ENCODE measurements at places on chromosomes 11 and 22.

GRCh38 chr22:20091690-20092476 lies 11.8 kb downstream of the DGCR8 start:
- no peak for DNase-seq

GRCh38 chr22:49954991-49955580 lies 5.5 kb upstream of the PIM3 start:
- DNase-seq, result no peak

- DNase-seq, result peak; percentile 38
These were observed 215.0 kb upstream of the CTSC start for GRCh38 chr11:88552379-88553062.

DNA sequence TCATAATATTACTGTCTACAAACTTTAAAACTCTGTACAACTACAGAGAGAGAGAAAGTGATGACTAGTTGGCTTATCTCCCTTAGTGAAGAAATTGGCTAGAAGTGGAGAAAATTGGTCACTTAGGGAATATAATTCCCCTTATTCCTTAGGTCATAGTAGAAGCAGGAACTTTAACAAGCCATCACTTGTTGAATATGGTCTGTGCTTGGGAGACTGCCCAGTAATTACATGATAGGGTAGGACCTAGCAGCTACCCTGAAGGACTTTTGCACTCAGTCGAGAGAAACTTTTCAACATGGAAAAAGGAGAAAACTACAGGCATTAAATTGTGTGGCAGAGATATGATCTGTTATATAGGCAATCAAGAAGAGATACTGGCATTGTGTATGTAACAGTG lies 576.5 kb upstream of the CCDC90B start:
- DNase-seq, result no peak

- no peak for DNase-seq
These were observed 8.1 kb downstream of the ARHGAP8 start for GRCh38 chr22:44760476-44760875.

DNA sequence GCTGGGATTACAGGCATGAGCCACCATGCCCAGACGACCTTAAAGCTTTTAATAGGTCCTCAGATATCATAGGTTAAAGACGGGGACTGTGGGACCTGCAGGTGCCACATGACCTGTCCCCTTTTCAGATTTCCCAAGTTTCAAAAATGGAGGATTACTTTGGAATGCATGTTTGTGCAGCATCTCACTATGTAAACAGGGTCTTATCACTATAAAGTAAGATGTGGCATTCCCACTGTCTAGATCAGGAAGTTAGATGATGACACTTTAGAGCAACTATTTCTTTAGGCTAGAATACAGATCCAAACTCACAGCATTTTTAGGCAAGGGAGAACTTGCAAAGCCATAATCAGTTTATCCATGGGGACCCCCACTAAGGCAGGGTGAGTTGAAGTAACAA lies 92.8 kb downstream of the USP35 start:
- DNase-seq, result no peak

DNA sequence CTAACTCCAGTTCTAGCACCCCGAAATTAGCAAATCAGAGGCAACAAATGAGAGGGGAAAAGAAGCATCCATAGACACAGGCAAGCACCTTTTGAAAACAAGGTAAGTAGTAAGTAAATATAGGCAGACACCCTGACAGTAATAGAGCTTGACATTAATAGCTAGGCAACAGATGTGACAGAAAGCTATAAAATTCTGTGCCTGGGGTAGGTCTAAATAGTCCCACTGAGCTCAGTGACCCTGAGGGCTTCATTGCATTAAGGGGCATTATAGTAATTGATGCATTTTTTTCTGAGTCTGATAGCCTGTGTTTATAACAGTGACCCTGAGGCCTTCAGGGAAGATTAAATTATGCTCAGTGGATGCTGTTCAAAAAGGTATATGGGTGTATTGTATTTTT lies 197.1 kb downstream of the HIPK3 start:
- no peak for DNase-seq

DNA sequence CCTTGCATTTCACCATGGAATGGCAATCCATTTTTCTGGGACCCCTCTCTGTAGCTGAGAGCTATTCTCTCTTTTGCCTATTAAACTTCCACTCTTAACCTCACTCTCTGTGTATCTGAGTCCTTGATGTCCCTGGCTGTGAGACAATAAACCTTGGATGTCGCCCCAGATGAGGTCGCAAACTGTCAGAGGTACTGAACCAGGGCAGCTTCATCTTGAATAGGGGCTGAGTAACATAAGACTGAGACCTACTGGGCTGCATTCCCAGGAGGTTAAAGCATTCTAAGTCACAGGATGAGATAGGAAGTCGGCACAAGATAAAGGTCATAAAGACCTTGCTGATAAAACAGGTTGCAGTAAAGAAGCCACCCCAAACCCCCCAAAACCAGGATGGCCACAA lies 68.0 kb downstream of the RSF1 start:
- DNase-seq, result no peak

- DNase-seq, result no peak
These were observed 9.7 kb upstream of the PAFAH1B2 start for GRCh38 chr11:117134431-117134830.

GRCh38 chr11:109096266-109096665 lies 325.7 kb upstream of the C11orf87 start:
- no peak for DNase-seq

DNA sequence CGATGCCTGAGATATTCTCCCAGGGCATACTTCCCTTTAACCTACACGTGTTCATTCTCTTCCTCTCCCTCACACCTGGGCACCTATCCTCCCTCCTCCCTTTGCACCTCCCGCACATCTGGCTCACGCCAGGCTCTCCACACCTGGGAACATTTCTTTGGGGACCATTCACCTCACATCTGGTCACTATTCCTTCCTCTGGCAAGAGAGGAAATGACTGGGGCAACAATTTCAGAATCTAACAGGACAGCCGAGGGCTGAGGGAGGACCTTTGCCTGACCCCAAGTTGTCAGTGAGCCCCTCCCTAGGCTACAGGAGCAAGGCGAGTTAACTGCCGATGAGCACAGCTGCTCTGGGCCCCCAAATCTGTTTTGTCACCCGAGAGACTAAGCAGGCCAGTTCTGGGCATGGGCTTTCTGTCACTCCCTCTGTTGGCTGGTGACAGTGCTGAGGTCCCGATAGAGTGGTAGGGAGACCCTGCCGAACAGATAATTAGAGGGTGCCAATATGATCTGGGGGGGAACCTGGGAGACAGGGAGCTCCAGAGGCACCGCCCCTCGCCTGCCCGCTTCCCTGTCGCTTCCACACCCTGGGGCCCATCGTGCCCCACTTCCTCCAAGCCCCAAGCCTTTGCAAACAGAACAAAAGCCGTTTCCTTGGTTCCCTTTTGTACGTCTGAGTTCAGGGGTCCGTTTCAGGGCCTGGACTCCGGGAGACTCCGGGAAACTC lies 45.6 kb downstream of the EIF3F start:
- DNase-seq, result no peak

GRCh38 chr11:43987384-43988039 lies 45.1 kb downstream of the C11orf96 start:
- no peak for DNase-seq

- no peak for DNase-seq
These were observed 1.4 kb upstream of the OR4D11 start for GRCh38 chr11:59501931-59502330.

GRCh38 chr22:45548247-45548840 lies 45.7 kb downstream of the FBLN1 start:
- no peak for DNase-seq

- no peak for DNase-seq
These were observed 58.1 kb downstream of the GGTLC2 start for GRCh38 chr22:22702237-22703202.

DNA sequence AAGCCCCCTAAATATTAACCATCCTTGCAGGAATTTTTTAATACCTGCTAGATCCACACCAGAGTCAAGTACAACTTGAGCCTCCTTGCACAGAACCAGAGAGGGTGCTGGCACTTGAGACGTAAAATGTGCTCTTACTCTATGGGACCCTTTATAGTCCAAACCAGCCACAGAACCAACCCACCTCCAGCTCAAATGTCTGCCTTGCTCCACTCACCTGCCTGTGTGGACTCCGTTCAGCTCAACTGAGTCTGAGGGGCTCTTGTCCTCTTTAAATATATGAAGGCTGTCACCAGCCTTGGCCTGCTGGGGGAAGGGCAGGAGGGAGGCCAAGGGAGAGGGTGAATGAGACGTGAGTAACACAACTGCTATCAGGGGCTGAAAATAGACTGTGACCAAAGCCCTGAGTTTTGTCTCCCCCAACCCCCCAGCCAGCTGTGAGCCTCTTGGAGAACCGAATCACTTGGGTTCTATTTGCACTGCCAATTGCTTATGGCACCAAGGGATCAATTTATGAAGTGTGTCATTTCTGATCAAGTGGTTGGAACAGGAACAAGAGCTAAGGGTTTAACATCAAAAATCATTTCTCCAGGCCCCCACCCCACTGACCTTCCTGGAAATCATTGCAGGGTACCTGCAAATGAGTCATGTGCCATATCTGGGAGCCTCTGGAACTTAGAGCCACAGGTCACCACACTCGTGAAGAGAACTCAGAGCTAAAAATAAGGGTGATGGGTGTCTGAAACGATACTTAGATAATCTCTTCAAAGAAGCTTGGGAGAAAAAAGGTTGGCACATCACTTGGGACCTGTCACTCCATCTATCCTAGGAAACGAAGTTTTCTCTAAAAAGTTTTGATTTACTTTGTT lies at the start of gene CSRP3:
TSS of gene CSRP3 (minus strand) at position 247 of the 869 bp plus-strand sequence. CDS start 9,535 bp downstream, outside the sequence.
- no peak for DNase-seq

- DNase-seq, result no peak
These were observed 39.2 kb downstream of the HEPHL1 start for GRCh38 chr11:94060401-94060800.

GRCh38 chr11:95989076-95989605 lies 65.2 kb upstream of the MTMR2 start:
- no peak for DNase-seq

- DNase-seq, result no peak
These were observed 11.4 kb downstream of the PAX6 start for GRCh38 chr11:31799435-31800397.

DNA sequence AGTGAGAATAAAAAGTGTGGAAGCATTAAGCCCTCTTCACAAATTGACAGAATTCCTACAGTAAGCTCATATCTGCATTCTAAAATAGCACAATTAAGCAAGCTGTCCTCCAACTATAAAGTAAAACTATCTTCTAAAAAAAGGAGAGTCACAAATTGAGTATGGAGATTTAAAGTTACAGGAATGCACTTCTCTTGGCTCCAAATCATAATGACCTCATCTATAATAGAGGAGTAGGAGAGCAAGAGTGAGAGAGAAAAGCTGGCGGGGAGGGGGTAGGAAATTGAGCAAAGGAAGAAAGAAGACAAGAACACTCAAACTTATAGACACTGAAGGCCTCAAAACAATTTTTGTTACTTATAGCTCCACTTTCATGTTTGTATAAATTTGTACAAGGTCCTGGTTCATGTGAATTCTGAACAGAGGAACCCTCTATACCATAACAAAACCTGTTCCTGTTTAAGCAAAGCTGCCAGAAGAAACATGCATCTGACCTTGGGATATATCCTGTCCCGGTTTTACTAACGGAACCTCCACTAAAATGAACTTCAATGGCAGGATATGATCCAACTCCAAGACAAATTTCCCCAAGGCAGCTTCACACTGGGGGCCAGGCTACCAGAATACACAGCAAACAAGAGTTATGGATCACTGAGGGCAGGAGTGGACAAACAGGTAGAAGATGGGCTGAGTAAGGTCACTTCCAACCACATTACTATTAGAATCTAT lies 37.2 kb downstream of the SLC35F2 start:
- no peak for DNase-seq

Measured in stimulated activated CD8-positive, alpha-beta memory T cell treated with anti-CD3 and anti-CD28 coated beads, Interleukin-2, amount 100 ng/mL, for 48 hours (primary cell).